ENCODE measurements at places on chromosomes 1 and 21. TPM values are rescaled to one million over a fixed set of nuclear protein-coding genes. Genes with fewer than 3 reads are reported as not detected.

Gene FCER1G
- total RNA-seq, result 14.5 TPM

Gene ARHGEF16
- total RNA-seq, result not detected

Gene RXFP4
- not detected for total RNA-seq

Gene AGMAT
- 17.3 TPM for total RNA-seq

Gene IGSF8
- total RNA-seq, result 61.9 TPM

Gene KIAA0040
- total RNA-seq, result 23.8 TPM

Gene CCDC190
- total RNA-seq, result not detected

Gene PTGER3
- not detected for total RNA-seq

Gene RAD54L
- total RNA-seq, result 3.0 TPM
